ENCODE measurements at places on chromosomes 5 and 9. TPM values are rescaled to one million over a fixed set of nuclear protein-coding genes. Genes with fewer than 3 reads are reported as not detected.

GRCh38 chr5:61304590-61305381 lies 27.3 kb upstream of the ZSWIM6 start:
- DNase-seq = no peak
- no peaks in the 10 kb centered on the region for H3K4me1 ChIP-seq
- no peak overlapping the region for H3K4me3 ChIP-seq
- no peaks in the 10 kb centered on the region for H3K36me3 ChIP-seq

- no peak overlapping the region for H3K4me3 ChIP-seq
- no peaks in the 10 kb centered on the region for H3K27me3 ChIP-seq
- H3K27ac ChIP-seq = no peak overlapping the region
Observed at GRCh38 chr5:61389609-61390008, 57.6 kb downstream of the ZSWIM6 start.

DNA sequence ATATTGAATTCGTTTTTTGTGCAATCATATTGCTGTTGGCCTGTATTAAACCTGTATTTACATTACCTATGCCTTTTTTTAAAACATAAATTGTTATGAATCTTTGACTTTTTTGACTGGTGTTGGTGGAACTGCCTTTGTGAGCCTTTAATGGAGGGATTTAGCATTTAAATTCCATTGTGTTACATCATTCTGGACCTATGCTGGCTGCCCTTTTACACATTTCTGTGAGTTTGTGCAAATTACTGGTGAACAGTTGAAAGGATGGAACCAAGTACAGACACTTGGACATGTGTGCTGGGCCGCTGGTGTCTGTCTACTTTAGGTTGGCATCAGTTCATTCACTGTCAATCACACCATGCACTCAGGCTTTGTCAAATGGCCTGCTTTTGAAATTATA lies 3.4 kb downstream of the SNX18 start:
- H3K27ac ChIP-seq = no peak overlapping the region
- H3K4me3 ChIP-seq = peak overlapping the region; percentile 50

DNA sequence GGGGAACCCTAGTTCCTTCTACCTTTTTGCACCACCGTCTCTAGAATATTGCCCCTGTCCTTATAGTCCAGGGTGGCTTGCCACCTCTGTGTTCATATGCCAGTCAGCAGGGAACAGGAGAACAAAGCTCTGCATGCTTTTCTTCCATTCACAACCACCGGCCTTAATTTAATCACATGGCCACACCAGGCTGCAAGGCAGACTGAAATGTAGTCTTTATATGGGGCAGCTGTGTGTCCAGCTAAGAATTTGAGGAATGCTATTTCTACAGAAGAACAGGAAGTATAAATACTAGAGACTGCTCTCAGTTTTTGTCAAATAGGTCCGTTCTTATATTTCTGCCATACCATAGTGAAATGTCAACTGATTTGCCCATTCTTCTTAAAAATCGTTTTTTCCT lies 5.8 kb downstream of the C5orf22 start:
- no peak for DNase-seq
- peaks cover 71% of the 10 kb centered on the region for H3K36me3 ChIP-seq
- H3K4me3 ChIP-seq = no peak overlapping the region
- peaks cover 11% of the 10 kb centered on the region for H3K4me1 ChIP-seq
- H3K27ac ChIP-seq = no peak overlapping the region
- H3K27me3 ChIP-seq = no peaks in the 10 kb centered on the region

GRCh38 chr9:135488527-135488926 lies 8.9 kb downstream of the PPP1R26 start:
- no peaks in the 10 kb centered on the region for H3K4me1 ChIP-seq
- no peaks in the 10 kb centered on the region for H3K36me3 ChIP-seq
- H3K27ac ChIP-seq = no peak overlapping the region
- H3K27me3 ChIP-seq = peaks cover 44% of the 10 kb centered on the region
- no peak for DNase-seq

Gene DMRT2
- not detected for total RNA-seq

Gene PFN3
- total RNA-seq = not detected

DNA sequence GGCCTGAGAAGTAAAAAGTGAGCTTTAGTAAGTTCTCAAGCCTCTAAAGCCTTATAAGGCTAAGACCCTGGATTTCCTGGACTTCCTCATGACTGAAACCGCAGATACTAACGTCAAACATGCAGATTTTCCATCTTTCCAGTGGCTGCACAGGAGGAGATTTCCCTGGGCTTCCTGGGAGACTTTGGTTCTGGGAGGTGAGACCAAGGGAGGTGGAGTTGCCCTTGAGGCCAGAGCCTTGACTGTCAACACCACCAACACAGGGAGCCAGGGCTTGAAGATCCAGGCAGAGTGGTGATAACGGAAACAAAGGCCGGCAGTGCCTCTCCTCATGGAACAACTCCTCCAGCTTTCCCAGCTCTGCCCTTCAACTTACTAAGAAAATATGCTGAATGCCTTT lies 144.7 kb upstream of the LRRTM2 start:
- no peak overlapping the region for H3K27ac ChIP-seq
- no peak for DNase-seq
- no peaks in the 10 kb centered on the region for H3K27me3 ChIP-seq
- no peak overlapping the region for H3K4me3 ChIP-seq

Gene CCNO
- total RNA-seq = not detected

Data from T-cell (primary cell).